ENCODE measurements at places on chromosomes 12 and 14. TPM values are rescaled to one million over a fixed set of nuclear protein-coding genes. Genes with fewer than 3 reads are reported as not detected.

GRCh38 chr12:123421314-123421713, 15.2 kb downstream of the RILPL2 start:
- no peak overlapping the region for H3K4me3 ChIP-seq
- H3K27me3 ChIP-seq: no peaks in the 10 kb centered on the region
- no peaks in the 10 kb centered on the region for H3K4me1 ChIP-seq
- H3K27ac ChIP-seq: no peak overlapping the region
- H3K36me3 ChIP-seq: peaks cover 3% of the 10 kb centered on the region

- no peaks in the 10 kb centered on the region for H3K27me3 ChIP-seq
- no peak overlapping the region for H3K4me3 ChIP-seq
- H3K36me3 ChIP-seq: no peaks in the 10 kb centered on the region
These were observed 236.1 kb upstream of the NPAS3 start for GRCh38 chr14:32702562-32702961.

GRCh38 chr12:132266370-132266769, 63.0 kb downstream of the GALNT9 start:
- no peak overlapping the region for H3K4me3 ChIP-seq
- H3K27me3 ChIP-seq: peaks cover 90% of the 10 kb centered on the region
- no peaks in the 10 kb centered on the region for H3K36me3 ChIP-seq
- H3K27ac ChIP-seq: no peak overlapping the region
- H3K4me1 ChIP-seq: no peaks in the 10 kb centered on the region

The SERPINA1 gene
- 5.5 TPM for total RNA-seq
